ENCODE measurements at places on chromosomes 5 and 9.

GRCh38 chr5:40404613-40405012 is 275.1 kb upstream of the PTGER4 start:
- no peak for DNase-seq

DNA sequence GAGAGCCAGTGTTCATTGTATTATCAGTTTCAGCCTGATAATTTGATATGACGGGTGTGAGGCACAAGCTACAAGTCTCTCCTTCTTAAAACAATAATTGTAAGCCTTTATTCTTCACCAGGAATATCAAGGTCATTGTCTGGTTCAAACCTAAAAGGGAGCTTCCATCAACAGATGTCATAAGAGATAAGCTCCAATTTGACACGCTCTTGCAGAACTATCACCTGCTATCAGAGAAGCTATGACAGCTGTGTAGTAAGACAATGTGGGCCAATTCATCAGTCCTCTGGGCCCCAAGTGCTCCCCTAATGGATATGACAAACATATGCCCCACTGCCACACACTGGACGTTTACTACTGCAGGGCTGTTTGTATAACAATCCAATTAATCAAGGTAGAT is 1010.2 kb upstream of the DMAC1 start:
- no peak for DNase-seq

DNA sequence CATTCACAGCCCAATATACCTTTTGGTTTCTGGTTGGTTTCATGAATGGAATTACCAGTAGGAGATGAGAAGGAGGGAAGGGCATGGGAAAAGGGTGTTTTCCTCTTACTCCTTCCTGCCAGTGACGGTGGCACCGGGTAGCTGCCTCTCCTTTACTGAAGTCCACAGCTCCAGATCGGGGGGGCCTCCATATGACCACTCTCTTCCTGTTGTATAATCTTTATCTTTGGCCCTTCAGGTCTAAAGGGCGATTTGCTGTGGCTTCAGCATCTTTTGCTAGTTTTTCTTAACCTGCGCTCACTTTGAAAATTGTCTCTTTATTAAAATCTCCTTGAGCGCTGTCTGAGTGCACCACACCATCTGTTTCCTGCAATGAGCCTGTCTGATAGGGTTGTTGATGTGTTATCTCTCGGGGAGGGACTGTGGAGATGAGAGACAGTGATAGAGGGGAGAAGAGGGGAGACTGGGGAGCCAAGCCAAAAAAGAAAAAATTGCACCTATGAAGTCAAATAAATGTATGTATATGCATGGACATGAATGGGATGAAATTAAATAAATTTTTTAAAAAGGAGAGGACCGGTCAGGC is 449.3 kb upstream of the KLF4 start:
- DNase-seq, result no peak

GRCh38 chr5:42059291-42059690 is 134.2 kb downstream of the FBXO4 start:
- no peak for DNase-seq

GRCh38 chr9:132755096-132755495 is 84.8 kb downstream of the GTF3C4 start:
- no peak for DNase-seq

DNA sequence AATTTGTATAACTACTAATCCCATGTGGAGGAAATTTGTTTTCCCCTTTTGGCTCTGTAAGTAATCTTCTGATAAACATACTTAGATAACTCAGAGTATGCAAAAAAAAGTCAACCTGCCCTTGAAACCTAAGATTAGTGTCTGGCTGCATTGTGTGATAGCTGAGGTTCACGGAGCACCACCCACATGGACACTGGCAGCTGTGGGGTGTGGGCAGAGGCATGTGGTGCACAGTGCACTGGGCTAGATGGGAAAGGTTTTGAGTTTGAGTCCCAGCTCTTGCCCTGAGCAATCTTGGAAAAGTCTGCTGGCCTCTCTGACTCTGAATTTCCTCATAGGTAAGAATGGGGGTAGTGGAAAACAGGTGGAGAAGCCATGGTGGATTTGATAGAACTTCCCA is 75.1 kb downstream of the PLCXD3 start:
- no peak for DNase-seq
